ENCODE measurements at places on chromosomes 12 and 14.

- DNase-seq = no peak
Observed at GRCh38 chr14:104348741-104349140, 210.4 kb downstream of the KIF26A start.

DNA sequence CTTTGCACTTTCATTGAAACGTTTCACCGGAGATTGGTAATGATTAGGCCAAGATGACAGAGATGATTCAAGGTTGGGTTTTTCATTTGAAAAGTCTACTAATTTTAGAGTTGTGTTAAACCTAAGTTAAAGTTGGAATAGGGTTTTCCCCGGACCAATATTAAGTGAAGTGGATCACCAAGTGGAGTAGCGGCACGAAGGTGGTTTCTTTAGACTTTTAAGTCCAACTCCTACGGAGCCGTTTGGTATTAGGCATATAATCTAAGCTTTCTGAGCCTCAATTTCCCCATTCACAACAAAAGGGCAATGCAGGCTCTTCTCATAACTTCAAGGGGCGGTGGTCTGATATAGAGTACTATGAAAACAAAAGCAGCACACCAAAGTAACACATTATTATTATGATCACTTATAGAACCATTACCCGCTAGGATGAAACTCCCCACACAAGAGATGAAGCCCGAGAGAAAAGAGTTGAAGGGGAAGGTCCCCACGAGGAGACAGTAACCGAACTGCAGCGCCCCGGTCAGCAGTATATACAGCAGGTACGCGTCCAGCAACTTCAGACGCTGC lies 413 bp downstream of the DAD1 start:
- DNase-seq = no peak

- no peak for DNase-seq
Observed at GRCh38 chr12:54555670-54556257, 6.4 kb downstream of the PDE1B start.

DNA sequence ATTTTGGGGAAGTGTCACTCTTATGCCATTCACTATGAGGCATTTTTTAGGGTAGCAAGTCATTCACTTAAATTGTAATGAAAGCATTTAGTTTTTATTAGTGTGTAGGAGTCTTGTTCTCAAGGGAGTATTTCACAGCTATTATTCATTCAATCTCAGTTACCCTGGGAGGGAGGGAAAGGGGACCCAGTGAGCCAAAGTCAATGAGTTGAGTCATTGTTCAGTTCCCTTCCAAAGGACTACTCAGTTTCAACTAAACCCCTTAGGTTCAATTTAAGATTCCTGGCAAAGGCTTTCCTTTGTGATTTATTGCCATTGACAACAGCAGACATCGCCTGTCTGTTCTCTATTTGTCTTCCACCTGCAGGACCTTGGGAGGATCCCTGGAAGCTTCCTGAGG lies 29.3 kb upstream of the RASSF8 start:
- DNase-seq = no peak
